ENCODE measurements at places on chromosomes 1 and 21. TPM values are rescaled to one million over a fixed set of nuclear protein-coding genes. Genes with fewer than 3 reads are reported as not detected.

BRWD1 gene
- 60.9 TPM for total RNA-seq

TNFSF4 gene
- total RNA-seq, result 0.87 TPM

S100A7A gene
- not detected for total RNA-seq

RFX5 gene
- 44.9 TPM for total RNA-seq

BSND gene
- total RNA-seq, result not detected

TMPRSS15 gene
- total RNA-seq, result not detected

ODF2L gene
- total RNA-seq, result 25.1 TPM

PLXNA2 gene
- 1.9 TPM for total RNA-seq

PIGP gene
- total RNA-seq, result 3.9 TPM

BMP8A gene
- total RNA-seq, result not detected

EPHA10 gene
- not detected for total RNA-seq

RAB3B gene
- total RNA-seq, result 29.5 TPM

KPRP gene
- not detected for total RNA-seq

LDLRAP1 gene
- 12.1 TPM for total RNA-seq

DISP3 gene
- not detected for total RNA-seq

SLC2A5 gene
- total RNA-seq, result 2.0 TPM

ACTL8 gene
- total RNA-seq, result not detected

HHAT gene
- 3.3 TPM for total RNA-seq

VANGL2 gene
- under 0.01 TPM for total RNA-seq

FCGR3B gene
- total RNA-seq, result not detected

UTS2 gene
- not detected for total RNA-seq

S100A5 gene
- total RNA-seq, result not detected

ZNF678 gene
- total RNA-seq, result 3.3 TPM

RNU1-3 gene
- under 0.01 TPM for total RNA-seq

MTARC1 gene
- 1.2 TPM for total RNA-seq

FBLIM1 gene
- total RNA-seq, result 53.4 TPM

OR14K1 gene
- not detected for total RNA-seq

NFIA gene
- total RNA-seq, result 7.6 TPM

OSCP1 gene
- total RNA-seq, result 15.7 TPM

SKI gene
- total RNA-seq, result 43.2 TPM

PCAT6 gene
- not detected for total RNA-seq

HRNR gene
- total RNA-seq, result not detected

SPRR1B gene
- not detected for total RNA-seq

PGLYRP3 gene
- total RNA-seq, result not detected

BACE2 gene
- total RNA-seq, result 33.3 TPM

FOXD2 gene
- 0.66 TPM for total RNA-seq

NPHS2 gene
- total RNA-seq, result not detected

CD5L gene
- total RNA-seq, result not detected

PTAFR gene
- total RNA-seq, result 0.15 TPM

ANGPTL7 gene
- total RNA-seq, result 1.7 TPM

TLCD4 gene
- 0.29 TPM for total RNA-seq

PTGFR gene
- 68.3 TPM for total RNA-seq

OR2T11 gene
- total RNA-seq, result not detected

ANGPTL3 gene
- not detected for total RNA-seq

TGFBR3 gene
- total RNA-seq, result 106 TPM

NDC1 gene
- total RNA-seq, result 24.4 TPM

CAMK1G gene
- 2.2 TPM for total RNA-seq

SGIP1 gene
- 34.6 TPM for total RNA-seq

TDRD10 gene
- not detected for total RNA-seq

TMEM82 gene
- not detected for total RNA-seq
